ENCODE measurements at places on chromosomes 3 and 15. TPM values are rescaled to one million over a fixed set of nuclear protein-coding genes. Genes with fewer than 3 reads are reported as not detected.

The CHMP2B gene
- total RNA-seq: 22.0 TPM

The CD96 gene
- total RNA-seq: not detected

GRCh38 chr3:13264468-13264795, 155.7 kb downstream of the NUP210 start:
- H3K4me1 ChIP-seq: no peaks in the 10 kb centered on the region
- H3K27me3 ChIP-seq: no peaks in the 10 kb centered on the region
- H3K4me3 ChIP-seq: no peak overlapping the region
- DNase-seq: no peak
- H3K27ac ChIP-seq: no peak overlapping the region

The TMEM212 gene
- not detected for total RNA-seq
